ENCODE measurements at places on chromosomes 1 and 21. TPM values are rescaled to one million over a fixed set of nuclear protein-coding genes. Genes with fewer than 3 reads are reported as not detected.

ETNK2 gene
- total RNA-seq, result 3.7 TPM

HRNR gene
- total RNA-seq, result not detected

C1orf21 gene
- total RNA-seq, result 21.7 TPM

ZNF683 gene
- not detected for total RNA-seq

CFAP141 gene
- not detected for total RNA-seq

CHODL gene
- total RNA-seq, result not detected

CLCA4 gene
- total RNA-seq, result not detected

EFNA4 gene
- total RNA-seq, result 1.9 TPM

PRR9 gene
- not detected for total RNA-seq

EXOC8 gene
- total RNA-seq, result 22.6 TPM

KLHDC7A gene
- under 0.01 TPM for total RNA-seq

NUAK2 gene
- total RNA-seq, result 5.2 TPM

CFHR5 gene
- total RNA-seq, result not detected

SMG5 gene
- total RNA-seq, result 48.1 TPM

TMEM52 gene
- 0.19 TPM for total RNA-seq

OR10J1 gene
- not detected for total RNA-seq

CDC42BPA gene
- 40.1 TPM for total RNA-seq

AIRE gene
- total RNA-seq, result 0.28 TPM

CTSS gene
- 12.4 TPM for total RNA-seq

NUP133 gene
- 34.4 TPM for total RNA-seq

KLHL17 gene
- 5.0 TPM for total RNA-seq

OR2M5 gene
- not detected for total RNA-seq

ZBTB21 gene
- total RNA-seq, result 9.0 TPM

AMY1A gene
- total RNA-seq, result not detected

OR2M3 gene
- total RNA-seq, result not detected

ADPRS gene
- 38.7 TPM for total RNA-seq

EXTL1 gene
- 0.58 TPM for total RNA-seq

VANGL2 gene
- 0.28 TPM for total RNA-seq

TMEM222 gene
- total RNA-seq, result 22.6 TPM

FAM3B gene
- not detected for total RNA-seq

TSACC gene
- total RNA-seq, result 0.28 TPM

CSF3R gene
- total RNA-seq, result not detected

All from regular cardiac myocyte (primary cell).